Breast epithelium (tissue), 4 donors: ENCODE measurements at places on chromosomes 1 and 21. TPM values are rescaled to one million over a fixed set of nuclear protein-coding genes. Genes with fewer than 3 reads are reported as not detected.

The MAP1LC3C gene
- total RNA-seq: 7.8 TPM

The LCE3E gene
- total RNA-seq: not detected

The SFN gene
- total RNA-seq: not detected

The GJA9 gene
- total RNA-seq: not detected

The LGALS8 gene
- total RNA-seq: 119 TPM

The MPZ gene
- total RNA-seq: 1.3 TPM

The SELL gene
- total RNA-seq: 2.3 TPM

The PKP1 gene
- total RNA-seq: 0.96 TPM

- no peak overlapping the region for H3K4me3 ChIP-seq
- H3K4me1 ChIP-seq: no peaks in the 10 kb centered on the region
- no peaks in the 10 kb centered on the region for H3K36me3 ChIP-seq
Measured at GRCh38 chr1:20072771-20073170, 2.8 kb downstream of the PLA2G5 start.

DNA sequence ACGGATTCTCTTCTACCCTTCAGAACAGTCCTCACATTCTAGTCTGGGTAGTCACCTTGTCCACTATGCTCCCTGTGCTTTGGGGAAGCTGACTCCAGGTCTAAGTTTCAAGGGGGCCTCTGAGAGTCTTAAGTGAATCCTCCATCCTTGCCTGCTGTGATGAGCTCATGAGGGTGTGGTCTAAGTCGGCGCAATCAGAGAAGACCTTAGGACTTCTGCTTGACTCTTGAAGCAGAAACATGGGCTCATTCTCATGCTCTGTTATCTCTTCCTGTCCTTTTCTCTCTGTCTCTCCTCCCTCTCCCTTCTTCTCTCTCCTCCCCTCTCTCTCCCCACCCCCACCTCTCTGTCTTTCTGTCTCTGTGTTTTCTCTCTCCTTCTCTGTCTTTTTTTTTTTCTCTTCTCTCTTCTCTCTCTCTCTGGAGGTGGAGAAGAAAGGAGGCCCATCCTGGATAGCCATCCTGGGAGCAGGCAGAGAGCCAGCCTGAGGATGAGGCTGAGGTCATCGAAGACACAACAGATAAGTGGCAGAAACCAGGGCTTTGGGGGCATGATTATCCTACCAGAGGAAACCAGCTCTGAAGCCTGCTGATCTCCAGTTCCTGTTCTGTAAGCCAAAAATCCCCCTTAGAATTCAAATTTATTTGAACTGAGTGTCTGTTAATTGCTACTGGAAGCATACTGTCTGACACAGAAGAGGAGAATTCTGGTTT is 245.6 kb downstream of the SIPA1L2 start:
- no peak overlapping the region for H3K27ac ChIP-seq
- no peaks in the 10 kb centered on the region for H3K4me1 ChIP-seq
- no peaks in the 10 kb centered on the region for H3K27me3 ChIP-seq
- no peaks in the 10 kb centered on the region for H3K36me3 ChIP-seq

DNA sequence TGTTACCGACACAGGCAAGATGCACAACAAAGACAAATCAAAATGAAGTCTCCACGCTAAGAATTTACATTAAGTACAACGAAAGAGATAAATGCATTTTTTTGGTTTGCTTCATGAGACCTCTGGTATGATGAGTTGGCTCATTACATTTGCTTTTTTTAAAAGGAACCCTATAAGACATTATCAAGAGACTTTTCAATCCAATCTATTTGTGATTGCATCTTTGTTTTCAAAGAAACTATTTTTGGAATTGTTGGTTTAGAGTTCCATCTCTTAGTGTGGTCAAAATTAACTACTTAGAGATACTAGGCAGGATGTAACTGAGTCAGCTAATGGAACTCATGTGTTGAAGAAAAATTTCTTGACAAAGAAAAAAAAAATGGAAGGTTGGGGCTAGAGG is 200.1 kb downstream of the ZC3H11B start:
- no peak overlapping the region for H3K27ac ChIP-seq
- H3K36me3 ChIP-seq: no peaks in the 10 kb centered on the region
- no peaks in the 10 kb centered on the region for H3K4me1 ChIP-seq

GRCh38 chr21:35648512-35648911 is 411.8 kb downstream of the SETD4 start:
- H3K4me3 ChIP-seq: no peak overlapping the region
- H3K36me3 ChIP-seq: no peaks in the 10 kb centered on the region
- no peak overlapping the region for H3K27ac ChIP-seq

- no peaks in the 10 kb centered on the region for H3K36me3 ChIP-seq
- H3K27ac ChIP-seq: no peak overlapping the region
- no peak overlapping the region for H3K4me3 ChIP-seq
- H3K4me1 ChIP-seq: no peaks in the 10 kb centered on the region
Measured at GRCh38 chr1:168554603-168555483, 11.0 kb upstream of the XCL2 start.

GRCh38 chr1:97441966-97442365 is 478.9 kb downstream of the DPYD start:
- H3K27ac ChIP-seq: no peak overlapping the region
- H3K4me1 ChIP-seq: no peaks in the 10 kb centered on the region
- DNase-seq: no peak
- H3K36me3 ChIP-seq: no peaks in the 10 kb centered on the region
